Left lung (tissue), 14 donors: ENCODE measurements at places on chromosomes 7 and 10.

GRCh38 chr7:128790315-128791041 is 1.3 kb upstream of the CCDC136 start:
- no peak for DNase-seq

DNA sequence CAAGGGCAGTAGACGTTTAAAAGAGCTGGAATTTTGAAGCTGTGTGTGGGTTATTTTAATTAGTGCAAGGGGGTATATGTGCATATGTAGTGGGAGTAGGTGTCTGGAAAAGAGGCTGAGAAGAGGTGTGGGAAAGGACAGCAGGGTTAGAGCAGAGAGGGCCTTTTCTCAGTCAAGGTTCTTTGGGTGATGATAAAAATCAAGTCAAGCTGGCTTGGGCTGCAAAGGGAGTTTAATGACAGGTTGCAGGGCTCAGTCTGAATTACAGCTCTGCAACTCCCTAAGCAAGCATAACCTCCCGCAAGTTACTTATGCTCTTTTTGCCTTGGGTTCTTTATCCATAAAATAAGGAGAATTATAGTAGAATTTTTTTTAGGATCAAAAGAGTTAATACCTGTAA is 83.5 kb downstream of the RELN start:
- no peak for DNase-seq

DNA sequence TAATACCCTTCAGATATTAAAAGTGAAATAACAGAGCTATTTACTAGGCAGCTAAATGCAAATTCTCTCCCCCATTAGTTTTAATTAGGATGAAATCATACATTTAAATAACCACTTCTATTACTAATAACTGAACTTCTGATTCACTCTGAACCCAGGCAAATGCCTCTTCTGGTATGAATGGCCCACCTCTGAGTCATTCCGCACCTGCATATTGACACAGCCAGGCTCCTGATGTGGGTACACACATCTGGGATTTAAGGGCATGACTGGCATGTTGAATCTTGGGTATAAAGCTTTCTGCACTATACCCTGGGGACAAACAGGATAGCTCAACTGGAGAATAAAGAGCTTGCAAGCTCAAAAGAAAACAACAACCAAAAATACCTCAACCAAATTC is 140.9 kb downstream of the AUTS2 start:
- DNase-seq: no peak

DNA sequence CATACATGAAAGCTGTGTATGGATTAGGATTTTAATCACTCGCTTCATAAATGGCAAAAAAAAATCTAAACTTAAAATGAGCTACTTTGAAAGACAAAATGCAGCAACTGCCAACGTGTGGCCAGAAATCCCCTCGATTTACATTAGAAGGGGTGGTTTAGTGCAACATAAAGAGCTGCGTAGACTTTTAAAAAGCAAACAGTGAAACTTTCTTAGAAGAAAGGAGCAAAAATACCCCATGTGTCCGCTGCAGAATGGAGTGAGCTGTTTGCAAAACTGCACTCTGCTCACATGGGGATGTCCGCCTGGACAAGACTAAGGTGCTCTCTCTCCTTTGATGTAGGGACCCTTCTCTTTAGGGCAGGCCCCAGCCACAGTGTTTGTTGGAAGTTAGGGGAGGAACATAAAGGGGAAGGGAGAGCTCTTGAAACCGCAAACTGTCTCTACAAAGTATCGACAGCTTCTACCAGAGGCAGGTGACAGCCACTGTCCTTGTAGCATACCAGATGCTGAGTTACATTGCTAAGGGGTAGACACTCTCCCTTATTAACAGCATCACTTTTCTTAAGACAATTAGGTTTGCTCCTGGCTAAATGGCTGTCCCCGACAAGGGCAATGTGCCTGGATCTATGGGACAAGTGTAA is 528.1 kb downstream of the KCNMA1 start:
- DNase-seq: no peak

DNA sequence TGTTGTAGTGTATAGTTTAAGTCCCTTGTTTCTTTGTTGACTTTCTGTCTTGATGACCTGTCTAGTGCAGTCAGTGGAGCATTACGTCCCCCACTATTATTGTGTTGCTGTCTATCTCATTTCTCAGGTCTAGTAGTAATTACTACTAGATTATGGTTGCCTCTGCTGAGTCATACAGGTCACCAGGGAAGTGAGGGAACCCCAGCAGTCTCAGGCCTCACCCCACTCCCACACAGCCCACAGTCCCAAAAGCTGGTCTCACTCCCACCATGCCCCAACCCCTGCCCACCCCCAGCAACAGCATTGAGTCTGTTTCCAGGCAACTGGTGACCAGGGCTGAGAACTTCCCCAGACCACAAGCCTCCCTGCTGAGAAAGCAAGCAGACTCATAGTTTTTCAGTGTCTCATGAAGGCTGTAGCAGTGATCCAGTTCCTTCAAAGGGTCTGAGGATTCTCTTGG is 88.0 kb downstream of the PLXDC2 start:
- DNase-seq: no peak

- no peak for DNase-seq
These were observed 82.2 kb downstream of the SEMA3D start for GRCh38 chr7:85104432-85105205.

GRCh38 chr10:70974351-70974901 is 86.1 kb upstream of the PCBD1 start:
- DNase-seq: no peak
